ENCODE measurements at places on chromosomes 13 and 19.

DNA sequence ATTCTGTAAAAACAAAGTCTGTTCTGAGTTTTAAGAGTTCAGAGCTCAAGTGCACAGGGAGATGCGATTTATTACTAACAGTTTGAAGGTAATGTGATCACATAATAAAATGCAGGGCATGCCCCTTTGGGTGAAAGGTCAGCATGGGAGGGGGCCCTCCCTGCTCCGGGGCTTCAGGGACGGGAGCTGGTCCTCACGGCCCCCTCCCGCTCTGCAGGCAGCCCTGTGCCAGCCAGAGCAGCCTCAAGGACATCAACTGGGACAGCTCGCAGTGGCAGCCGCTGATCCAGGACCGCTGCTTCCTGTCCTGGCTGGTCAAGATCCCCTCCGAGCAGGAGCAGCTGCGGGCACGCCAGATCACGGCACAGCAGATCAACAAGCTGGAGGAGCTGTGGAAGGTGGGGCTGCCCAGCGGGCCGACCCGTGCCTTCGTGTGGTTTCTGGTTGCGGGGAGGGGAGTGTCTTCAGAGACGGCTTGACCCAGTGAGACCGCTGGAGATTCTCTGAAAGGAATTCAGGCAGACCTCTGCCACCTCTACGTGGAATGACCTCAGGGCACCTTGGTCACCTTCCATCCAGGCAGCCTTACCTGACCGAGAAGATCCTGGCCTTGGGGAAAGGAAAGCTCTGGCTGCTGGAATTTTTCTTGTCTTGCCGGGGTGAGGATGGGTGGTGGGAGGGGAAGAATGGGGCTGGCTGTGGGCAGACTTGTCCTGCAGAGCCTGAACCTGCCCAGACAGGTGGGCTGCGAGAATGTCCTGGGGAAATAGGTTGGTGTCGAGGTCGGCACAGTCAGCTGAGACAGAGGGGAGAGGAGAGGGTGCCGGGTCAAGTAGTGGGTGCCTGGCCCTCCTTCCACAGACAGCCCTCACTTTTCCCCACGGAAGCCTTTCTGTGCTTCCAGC lies 19.0 kb downstream of the UPF1 start:
- peaks cover 50% of the 10 kb centered on the region for H3K4me1 ChIP-seq
- no peaks in the 10 kb centered on the region for H3K27me3 ChIP-seq
- H3K36me3 ChIP-seq: peaks cover 59% of the 10 kb centered on the region
- peak; percentile 58 for DNase-seq
- H3K27ac ChIP-seq: peak overlapping the region; percentile 80

DNA sequence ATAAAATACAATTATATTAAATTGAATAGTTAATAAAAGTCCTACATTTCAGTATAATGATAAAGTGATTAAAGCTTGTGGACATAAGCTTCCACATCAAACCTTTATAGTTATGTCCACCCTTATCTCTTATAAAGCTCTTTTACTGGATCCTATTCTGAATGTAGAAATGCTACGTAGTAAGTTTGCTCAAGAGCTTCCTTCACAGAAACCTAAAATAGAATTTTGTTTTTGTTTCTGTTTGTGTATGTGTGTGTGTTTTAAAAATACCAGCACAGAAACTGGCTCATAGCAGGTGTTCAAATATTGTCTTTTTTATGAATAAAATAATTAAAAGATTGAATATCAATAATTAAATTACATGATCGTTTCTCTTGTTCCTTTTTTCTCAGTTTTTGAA lies 21.0 kb upstream of the UFM1 start:
- no peaks in the 10 kb centered on the region for H3K27me3 ChIP-seq
- H3K27ac ChIP-seq: no peak overlapping the region
- no peak for DNase-seq
- no peaks in the 10 kb centered on the region for H3K4me1 ChIP-seq
- H3K4me3 ChIP-seq: no peak overlapping the region
- H3K36me3 ChIP-seq: no peaks in the 10 kb centered on the region

- no peaks in the 10 kb centered on the region for H3K36me3 ChIP-seq
- no peaks in the 10 kb centered on the region for H3K4me1 ChIP-seq
- H3K27me3 ChIP-seq: no peaks in the 10 kb centered on the region
- H3K4me3 ChIP-seq: no peak overlapping the region
- DNase-seq: no peak
Measured at GRCh38 chr19:28419312-28419711, 793.6 kb downstream of the UQCRFS1 start.

GRCh38 chr13:50080203-50080910 lies 65.1 kb downstream of the KCNRG start:
- DNase-seq: no peak
- peak overlapping the region; percentile 72 for H3K4me3 ChIP-seq
- peak overlapping the region; percentile 82 for H3K27ac ChIP-seq
- no peaks in the 10 kb centered on the region for H3K27me3 ChIP-seq

- no peaks in the 10 kb centered on the region for H3K27me3 ChIP-seq
- H3K4me1 ChIP-seq: peaks cover 7% of the 10 kb centered on the region
- peak overlapping the region; percentile 51 for H3K27ac ChIP-seq
- H3K36me3 ChIP-seq: no peaks in the 10 kb centered on the region
Measured at GRCh38 chr19:56080669-56081401, 40.3 kb downstream of the ZNF787 start.

- no peak overlapping the region for H3K4me3 ChIP-seq
- no peaks in the 10 kb centered on the region for H3K27me3 ChIP-seq
- DNase-seq: no peak
Measured at GRCh38 chr13:47418206-47418920, 521.5 kb upstream of the HTR2A start.

- H3K27me3 ChIP-seq: no peaks in the 10 kb centered on the region
- no peak for DNase-seq
- no peak overlapping the region for H3K27ac ChIP-seq
- no peak overlapping the region for H3K4me3 ChIP-seq
- H3K4me1 ChIP-seq: peaks cover 4% of the 10 kb centered on the region
Measured at GRCh38 chr19:2887391-2887914, 13.3 kb upstream of the ZNF57 start.
